ENCODE measurements at places on chromosomes 6 and 20.

DNA sequence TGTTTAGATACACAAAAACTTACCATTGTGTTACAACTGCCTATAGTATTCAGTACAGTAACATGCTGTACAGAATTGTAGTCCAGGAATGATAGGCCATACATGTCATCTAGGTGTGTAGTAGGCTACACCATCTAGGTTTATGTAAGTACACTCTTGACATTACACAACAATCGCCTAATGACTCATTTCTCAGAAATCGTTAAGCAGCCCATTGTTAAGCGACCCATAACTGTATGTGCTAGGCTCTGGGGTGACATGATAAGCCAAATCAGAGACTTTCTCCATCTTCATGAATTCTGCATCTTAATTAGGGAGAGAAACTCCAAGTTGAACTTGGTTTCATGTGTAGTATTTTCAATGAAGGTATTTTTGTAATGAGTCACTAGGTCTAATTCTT is 17.2 kb downstream of the STK35 start:
- no peak overlapping the region for H3K4me3 ChIP-seq
- H3K36me3 ChIP-seq: peaks cover 61% of the 10 kb centered on the region
- no peak for DNase-seq
- no peaks in the 10 kb centered on the region for H3K27me3 ChIP-seq
- H3K4me1 ChIP-seq: peaks cover 42% of the 10 kb centered on the region

GRCh38 chr6:85126485-85127167 is 323.3 kb upstream of the NT5E start:
- DNase-seq: no peak
- H3K27me3 ChIP-seq: no peaks in the 10 kb centered on the region
- no peak overlapping the region for H3K4me3 ChIP-seq
- no peaks in the 10 kb centered on the region for H3K36me3 ChIP-seq

- H3K4me1 ChIP-seq: no peaks in the 10 kb centered on the region
- H3K4me3 ChIP-seq: no peak overlapping the region
- no peak overlapping the region for H3K27ac ChIP-seq
- peaks cover 3% of the 10 kb centered on the region for H3K36me3 ChIP-seq
Measured at GRCh38 chr6:157953580-157954091, 28.0 kb upstream of the SYNJ2 start.

- H3K4me1 ChIP-seq: no peaks in the 10 kb centered on the region
- no peak overlapping the region for H3K4me3 ChIP-seq
- peaks cover 2% of the 10 kb centered on the region for H3K27me3 ChIP-seq
- no peaks in the 10 kb centered on the region for H3K36me3 ChIP-seq
- H3K27ac ChIP-seq: no peak overlapping the region
Measured at GRCh38 chr20:48115502-48115901, 330.2 kb upstream of the SULF2 start.

GRCh38 chr6:86502497-86502896 is 434.8 kb upstream of the HTR1E start:
- H3K27ac ChIP-seq: no peak overlapping the region
- no peaks in the 10 kb centered on the region for H3K36me3 ChIP-seq
- DNase-seq: no peak
- no peak overlapping the region for H3K4me3 ChIP-seq
- no peaks in the 10 kb centered on the region for H3K4me1 ChIP-seq

DNA sequence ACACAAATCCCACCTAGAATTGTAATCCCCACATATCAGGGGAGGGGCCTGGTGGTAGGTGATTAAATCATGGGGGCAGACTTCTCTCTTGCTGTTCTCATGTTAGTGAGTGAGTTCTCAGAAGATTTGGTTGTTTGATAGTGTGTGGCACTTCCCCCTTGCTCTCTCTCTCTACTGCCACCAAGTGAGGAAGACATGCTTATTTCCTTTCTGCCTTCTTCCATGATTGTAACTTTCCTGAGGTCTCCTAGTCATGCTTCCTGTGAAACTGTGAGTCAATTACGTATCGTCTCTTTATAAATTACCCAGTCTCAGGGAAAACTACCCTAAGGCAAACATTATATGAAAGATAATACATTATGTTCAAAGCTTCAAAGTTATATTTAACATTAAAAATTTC is 1297.5 kb upstream of the CITED2 start:
- no peak for DNase-seq
- no peaks in the 10 kb centered on the region for H3K36me3 ChIP-seq
- no peaks in the 10 kb centered on the region for H3K4me1 ChIP-seq
- no peaks in the 10 kb centered on the region for H3K27me3 ChIP-seq

DNA sequence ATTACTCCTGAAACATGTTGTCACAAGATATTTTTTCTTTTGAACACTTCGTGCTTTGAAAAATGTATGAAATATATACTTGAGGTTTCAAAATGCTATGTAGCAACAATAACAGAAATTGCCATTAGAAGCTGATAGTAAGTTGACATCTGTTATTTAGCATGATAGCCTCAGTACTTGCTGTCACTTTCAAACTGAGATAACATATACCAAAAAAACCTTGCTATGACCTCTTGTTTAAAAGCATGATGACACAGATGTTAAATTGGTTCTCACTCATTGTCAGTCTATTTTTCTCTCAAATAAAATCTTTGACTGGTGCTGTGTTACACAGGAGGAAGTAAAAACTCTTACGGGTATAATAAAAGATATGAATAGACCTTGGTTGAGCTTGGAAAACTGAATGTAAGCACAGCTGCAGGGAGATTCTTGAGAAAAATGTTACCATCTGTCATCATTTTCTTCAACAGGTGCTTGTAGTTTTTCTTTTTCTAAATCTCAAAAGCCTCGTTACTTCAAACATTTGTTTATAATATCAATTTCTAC is 18.6 kb downstream of the MOXD1 start:
- DNase-seq: no peak
- no peaks in the 10 kb centered on the region for H3K36me3 ChIP-seq
- H3K27me3 ChIP-seq: peaks cover 15% of the 10 kb centered on the region
- no peak overlapping the region for H3K4me3 ChIP-seq
- H3K27ac ChIP-seq: no peak overlapping the region
- H3K4me1 ChIP-seq: no peaks in the 10 kb centered on the region

GRCh38 chr6:83381949-83382348 is 48.9 kb downstream of the ME1 start:
- H3K4me3 ChIP-seq: no peak overlapping the region
- H3K27me3 ChIP-seq: no peaks in the 10 kb centered on the region
- no peaks in the 10 kb centered on the region for H3K4me1 ChIP-seq
- no peak for DNase-seq
- no peaks in the 10 kb centered on the region for H3K36me3 ChIP-seq

DNA sequence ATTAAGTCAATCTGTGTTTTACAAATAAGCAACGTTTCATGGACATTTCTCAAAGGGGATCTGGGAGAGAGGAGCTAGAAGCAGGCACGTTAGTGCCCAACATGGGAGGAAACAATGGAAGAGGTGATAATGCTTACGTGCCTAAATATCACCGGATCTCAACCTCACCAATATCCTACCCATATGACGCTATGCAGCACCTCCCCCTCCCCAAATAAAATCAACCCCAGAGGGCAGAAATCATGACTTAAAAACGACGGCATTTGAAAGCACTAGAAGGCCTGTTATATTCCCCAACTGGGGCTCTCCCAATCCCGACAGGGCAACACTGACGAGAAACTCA is 425 bp downstream of the HBS1L start:
- peaks cover 27% of the 10 kb centered on the region for H3K36me3 ChIP-seq
- H3K4me1 ChIP-seq: peaks cover 41% of the 10 kb centered on the region
- peak overlapping the region; percentile 94 for H3K27ac ChIP-seq
- peak overlapping the region; percentile 90 for H3K4me3 ChIP-seq
- no peaks in the 10 kb centered on the region for H3K27me3 ChIP-seq

DNA sequence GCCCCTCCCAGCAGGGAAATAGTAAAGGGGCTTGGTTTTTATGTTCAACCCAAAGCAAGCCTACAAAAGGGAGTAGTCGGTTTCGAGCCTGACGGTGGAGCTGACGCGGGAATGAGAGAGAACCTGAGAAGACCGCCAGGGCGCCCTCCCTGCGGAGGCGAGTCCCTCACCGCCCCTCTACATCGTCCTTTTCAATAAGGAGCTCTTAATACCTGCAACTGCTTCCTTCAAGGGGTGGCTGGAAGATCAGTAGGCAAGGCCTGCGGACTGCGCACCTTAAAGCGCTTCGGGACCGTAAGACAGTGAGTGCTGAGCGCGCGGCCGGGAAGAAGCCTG is 709 bp upstream of the ZNF76 start:
- no peak for DNase-seq
- no peaks in the 10 kb centered on the region for H3K27me3 ChIP-seq
- peak overlapping the region; percentile 74 for H3K27ac ChIP-seq
- H3K4me3 ChIP-seq: peak overlapping the region; percentile 92

DNA sequence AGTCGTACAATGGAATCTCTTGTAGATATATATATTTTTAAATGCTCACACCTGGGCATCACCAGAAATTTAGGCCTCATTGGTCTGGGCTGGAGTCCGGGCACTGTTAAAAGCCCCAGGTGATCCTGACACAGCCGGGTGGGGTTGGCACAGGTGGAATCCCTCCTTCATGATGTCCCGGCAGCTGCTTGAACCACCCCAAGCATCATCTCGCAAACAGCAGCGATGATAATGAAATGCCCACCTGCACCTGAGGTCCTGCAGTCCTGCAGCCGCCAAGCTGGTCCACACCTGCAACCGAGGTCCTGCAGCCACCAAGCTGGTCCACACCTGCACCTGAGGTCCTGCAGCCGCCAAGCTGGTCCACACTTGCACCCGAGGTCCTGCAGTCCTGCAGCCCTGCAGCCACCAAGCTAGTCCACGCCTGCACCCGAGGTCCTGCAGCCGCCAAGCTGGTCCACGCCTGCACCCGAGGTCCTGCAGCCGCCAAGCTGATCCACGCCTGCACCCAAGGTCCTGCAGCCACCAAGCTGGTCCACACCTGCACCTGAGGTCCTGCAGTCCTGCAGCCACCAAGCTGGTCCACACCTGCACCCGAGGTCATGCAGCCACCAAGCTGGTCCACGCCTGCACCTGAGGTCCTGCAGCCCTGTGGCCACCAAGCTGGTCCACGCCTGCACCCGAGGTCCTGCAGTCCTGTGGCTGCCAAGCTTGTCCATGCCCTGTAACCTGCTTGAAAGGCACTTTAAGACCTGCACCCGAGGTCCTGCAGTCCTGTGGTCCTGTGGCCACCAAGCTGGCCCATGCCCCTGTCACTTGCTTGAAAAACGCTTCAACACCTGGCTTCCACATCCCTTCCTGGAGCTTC is 261.2 kb downstream of the DLL1 start:
- no peak overlapping the region for H3K27ac ChIP-seq
- H3K4me3 ChIP-seq: no peak overlapping the region
- H3K27me3 ChIP-seq: no peaks in the 10 kb centered on the region
- H3K4me1 ChIP-seq: no peaks in the 10 kb centered on the region
- no peaks in the 10 kb centered on the region for H3K36me3 ChIP-seq

DNA sequence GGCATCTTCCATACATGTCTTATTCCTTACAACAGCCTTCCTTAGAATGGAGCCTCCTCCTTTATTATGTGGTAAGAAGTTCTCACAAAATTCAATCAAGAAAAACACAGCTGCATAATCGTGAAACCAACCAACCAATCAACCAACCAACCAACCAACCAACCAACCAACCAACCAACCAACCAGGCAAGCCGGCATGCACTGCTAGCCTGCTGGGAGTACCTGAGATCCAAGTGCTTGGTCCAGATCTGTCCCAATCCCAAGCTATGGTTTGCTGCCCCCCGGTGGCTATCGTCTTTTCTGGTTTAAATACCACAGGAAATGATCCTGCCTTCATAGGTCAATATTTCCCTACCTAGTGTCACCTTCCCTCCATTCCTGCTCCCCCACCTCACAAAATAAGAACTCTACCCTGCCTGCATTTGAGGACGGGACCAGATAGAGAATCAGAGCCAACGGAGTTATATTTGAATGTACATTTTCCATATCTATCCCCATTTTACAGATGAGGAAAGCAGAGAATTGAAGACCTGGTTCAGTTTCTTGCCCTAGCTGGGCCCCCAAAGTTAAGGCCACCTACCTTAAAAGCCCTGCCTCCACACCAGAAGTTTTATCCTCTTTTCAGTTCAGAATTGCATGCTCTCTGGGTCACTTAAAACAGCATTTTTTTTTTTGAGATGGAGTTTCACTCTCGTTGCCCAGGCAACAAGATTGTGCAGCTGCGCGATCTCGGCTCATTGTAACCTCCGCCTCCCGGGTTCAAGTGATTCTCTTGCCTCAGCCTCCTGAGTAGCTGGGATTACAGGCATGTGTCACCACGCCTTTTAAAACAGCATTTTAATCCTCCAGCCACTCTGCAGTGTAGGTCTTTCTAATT is 27.1 kb downstream of the RAB44 start:
- DNase-seq: peak; percentile 64
- no peaks in the 10 kb centered on the region for H3K27me3 ChIP-seq
- H3K27ac ChIP-seq: no peak overlapping the region
- H3K4me3 ChIP-seq: no peak overlapping the region
- H3K36me3 ChIP-seq: no peaks in the 10 kb centered on the region
- peaks cover 35% of the 10 kb centered on the region for H3K4me1 ChIP-seq

DNA sequence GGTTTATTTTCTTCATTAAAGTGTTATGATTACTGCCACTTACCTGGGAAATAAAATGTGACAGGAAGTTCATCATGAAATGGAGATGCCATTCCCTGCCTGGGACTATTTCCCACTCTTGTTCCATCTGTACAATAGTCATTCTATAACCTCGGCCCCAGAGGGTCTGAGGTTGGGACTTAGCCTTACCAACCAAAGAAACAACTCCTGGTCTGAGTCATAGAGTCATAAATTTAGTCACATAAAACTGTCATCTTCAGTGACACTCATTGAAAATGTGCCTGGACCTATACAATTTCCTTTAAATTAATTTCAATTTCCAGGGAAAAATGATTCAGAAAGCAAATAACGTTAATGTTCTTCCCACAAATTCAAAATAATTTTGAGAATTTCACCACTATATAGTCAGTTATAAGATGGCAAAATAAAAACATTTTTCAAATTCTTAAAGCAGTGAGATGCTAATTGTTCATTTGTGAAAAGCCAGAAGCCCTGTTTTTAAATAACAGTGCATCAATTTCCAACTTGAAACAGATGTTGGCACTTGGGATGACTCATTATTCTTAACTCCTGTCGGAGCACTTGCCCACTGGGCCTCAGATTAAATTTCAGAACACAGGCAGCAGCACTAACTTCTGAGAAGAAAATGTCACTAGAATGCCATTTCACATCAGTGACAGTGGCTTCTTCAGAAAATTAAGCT is 201.2 kb upstream of the SMLR1 start:
- no peaks in the 10 kb centered on the region for H3K27me3 ChIP-seq
- H3K4me1 ChIP-seq: peaks cover 41% of the 10 kb centered on the region
- peak overlapping the region; percentile 6 for H3K4me3 ChIP-seq
- peak overlapping the region; percentile 68 for H3K27ac ChIP-seq
- DNase-seq: peak; percentile 30

- no peaks in the 10 kb centered on the region for H3K36me3 ChIP-seq
- H3K27ac ChIP-seq: no peak overlapping the region
- DNase-seq: no peak
- no peaks in the 10 kb centered on the region for H3K27me3 ChIP-seq
- H3K4me1 ChIP-seq: no peaks in the 10 kb centered on the region
Measured at GRCh38 chr20:55596431-55596830, 408.9 kb downstream of the CBLN4 start.

All from activated CD4-positive, alpha-beta memory T cell treated with anti-CD3 and anti-CD28 coated beads, Interleukin-2, amount 10 ng/mL, durations not matched to agents 7 days and 5 days (primary cell).